Activated naive CD8-positive, alpha-beta T cell treated with anti-CD3 and anti-CD28 coated beads, Interleukin-2, amount 50 U/mL, for 16 hours (primary cell): ENCODE measurements at places on chromosomes 16 and 17.

- no peak for DNase-seq
Observed at GRCh38 chr17:39244016-39244599, 18.4 kb upstream of the STAC2 start.

GRCh38 chr17:5975661-5976060, 94.5 kb upstream of the WSCD1 start:
- no peak for DNase-seq

GRCh38 chr17:75031972-75032719, 14.6 kb downstream of the ATP5PD start:
- no peak for DNase-seq

GRCh38 chr16:27238016-27238587, 30.5 kb downstream of the NSMCE1 start:
- no peak for DNase-seq

DNA sequence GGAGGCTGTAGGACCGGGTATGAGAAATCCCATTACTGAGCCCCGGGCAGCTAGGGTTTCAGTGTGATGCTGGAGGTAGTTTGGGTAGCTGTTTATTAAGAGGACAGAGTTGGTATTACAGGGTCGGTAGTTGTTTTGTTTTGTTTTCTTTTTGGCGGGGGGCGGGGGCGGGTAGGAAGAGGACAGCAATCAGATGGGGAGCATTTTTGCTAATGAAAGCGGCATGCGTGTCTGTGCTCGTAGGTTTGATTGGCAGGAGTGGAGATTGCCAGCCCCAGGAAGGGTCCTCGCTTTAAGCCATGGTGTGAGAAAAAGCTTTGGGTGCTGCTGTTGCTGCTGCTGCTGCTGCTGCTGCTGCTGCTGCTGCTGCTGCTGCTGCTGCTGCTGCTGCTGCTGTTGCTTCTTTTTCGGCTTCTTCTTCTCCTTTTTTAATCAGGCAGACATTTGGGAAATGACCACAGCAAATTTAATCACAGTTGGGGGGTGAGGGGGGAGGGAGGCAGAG, 498.5 kb upstream of the ZFHX3 start:
- DNase-seq: no peak

GRCh38 chr17:1039123-1039507, 42.2 kb downstream of the TIMM22 start:
- DNase-seq: no peak

DNA sequence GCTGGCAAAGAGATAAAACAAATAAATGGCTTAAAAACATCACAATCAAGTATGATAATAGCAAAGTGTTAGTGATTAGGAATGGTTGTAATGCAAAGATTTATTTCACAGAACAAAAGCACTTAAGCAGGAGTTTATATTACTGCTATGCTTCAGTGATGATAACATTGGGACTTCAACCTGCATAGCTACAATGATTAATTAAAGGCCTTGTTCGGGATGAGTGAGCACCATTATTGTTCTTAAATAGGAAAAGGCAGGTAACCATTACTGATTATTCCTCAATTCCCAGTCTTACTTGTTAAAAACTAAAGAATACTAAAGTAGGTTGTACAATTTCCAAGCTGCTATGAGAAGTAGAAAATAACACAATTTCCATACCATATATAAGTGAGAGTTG, 1247.5 kb upstream of the CDH8 start:
- DNase-seq: no peak

- peak; percentile 71 for DNase-seq
Observed at GRCh38 chr17:49496183-49496866, 1.2 kb downstream of the NGFR start.

GRCh38 chr17:82698974-82699442, 510 bp upstream of the RAB40B start:
- no peak for DNase-seq

DNA sequence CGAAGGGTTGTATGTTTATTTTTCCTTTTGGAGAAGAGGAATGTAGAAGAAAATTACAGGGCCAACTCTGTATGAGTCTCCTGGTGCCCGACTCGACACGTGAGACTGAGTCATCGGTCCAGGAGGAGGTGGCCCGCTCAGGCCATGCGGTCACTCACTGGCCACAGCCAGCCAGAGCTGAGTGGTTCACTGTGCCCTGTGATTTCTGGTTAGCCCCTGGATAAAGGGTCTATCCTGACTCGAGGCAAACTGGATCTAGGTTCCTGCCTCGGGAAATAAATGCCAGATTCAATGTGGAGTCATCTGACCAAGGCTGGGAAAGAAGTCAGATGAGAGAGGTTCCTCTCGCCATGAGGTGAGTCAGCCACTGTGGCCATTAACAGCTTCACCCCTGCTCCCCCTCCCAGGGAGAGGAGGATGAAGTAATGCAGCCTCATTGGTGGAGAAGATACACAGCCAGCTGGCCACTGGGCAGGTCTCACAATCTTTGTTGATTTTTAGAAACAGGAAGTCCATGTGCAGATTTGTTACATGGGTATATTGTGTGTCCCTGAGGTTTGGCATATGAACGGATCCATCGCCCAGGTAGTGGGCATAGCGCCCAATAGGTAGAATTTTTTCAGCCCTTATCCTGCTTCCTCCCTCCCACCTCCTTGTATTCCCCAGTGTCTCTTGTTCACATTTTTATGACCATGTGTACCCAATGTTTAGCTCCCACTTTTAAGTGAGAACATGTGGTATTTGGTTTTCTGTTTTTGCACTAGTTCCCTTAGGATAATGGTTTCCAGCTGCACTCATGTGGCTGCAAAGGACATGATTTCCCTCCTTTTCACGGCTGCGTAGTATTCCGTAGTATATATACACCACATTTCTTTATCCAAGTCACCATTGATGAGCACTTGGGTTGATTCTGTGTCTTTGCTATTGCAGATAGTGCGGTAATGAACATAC, 21.7 kb upstream of the USP36 start:
- no peak for DNase-seq

GRCh38 chr16:3188925-3189825, 1.2 kb downstream of the OR1F1 start:
- DNase-seq: no peak

GRCh38 chr16:71943887-71944286, 48.6 kb downstream of the IST1 start:
- no peak for DNase-seq

GRCh38 chr16:66905633-66906539, 12.8 kb downstream of the CDH16 start:
- DNase-seq: no peak

GRCh38 chr17:2749058-2749783, at the start of gene CCDC92B:
TSS of gene CCDC92B (minus strand) at chr17:2749652. CDS start at chr17:2735145, 14,507 bp downstream.
- DNase-seq: no peak

DNA sequence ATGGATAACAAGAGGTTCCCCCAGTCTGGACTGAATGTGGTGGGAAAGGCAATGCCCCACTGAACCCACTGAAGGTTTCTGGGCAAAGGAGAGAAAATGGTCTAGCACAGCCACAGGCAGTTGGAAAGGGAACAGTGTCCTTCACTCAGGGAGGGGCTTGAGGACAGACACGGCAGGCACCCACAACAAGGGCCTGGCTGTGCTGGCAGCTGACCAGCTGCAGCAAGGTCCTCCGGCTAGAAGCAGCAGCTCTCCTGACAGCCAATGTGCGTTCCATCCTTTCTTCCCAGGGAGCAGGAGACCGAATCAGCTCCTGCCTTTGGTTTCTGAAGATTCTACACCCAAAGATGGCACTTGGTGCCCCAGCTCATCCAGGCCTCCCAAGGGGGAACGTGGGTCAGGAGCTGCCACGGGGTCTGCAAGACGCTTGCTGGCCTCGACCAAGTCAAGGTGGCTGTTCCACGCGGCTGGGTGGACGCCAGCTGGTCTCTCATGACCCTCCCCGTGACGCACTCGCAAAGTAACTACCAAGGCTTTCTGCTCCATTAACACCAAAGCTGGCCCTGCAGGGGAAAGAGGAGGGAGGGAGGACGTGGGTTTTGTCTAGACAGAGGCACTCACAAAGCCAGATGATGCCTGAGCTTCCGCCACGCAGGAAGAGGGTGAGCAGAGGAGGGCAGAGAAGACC, 11.1 kb downstream of the ABR start:
- DNase-seq: no peak

DNA sequence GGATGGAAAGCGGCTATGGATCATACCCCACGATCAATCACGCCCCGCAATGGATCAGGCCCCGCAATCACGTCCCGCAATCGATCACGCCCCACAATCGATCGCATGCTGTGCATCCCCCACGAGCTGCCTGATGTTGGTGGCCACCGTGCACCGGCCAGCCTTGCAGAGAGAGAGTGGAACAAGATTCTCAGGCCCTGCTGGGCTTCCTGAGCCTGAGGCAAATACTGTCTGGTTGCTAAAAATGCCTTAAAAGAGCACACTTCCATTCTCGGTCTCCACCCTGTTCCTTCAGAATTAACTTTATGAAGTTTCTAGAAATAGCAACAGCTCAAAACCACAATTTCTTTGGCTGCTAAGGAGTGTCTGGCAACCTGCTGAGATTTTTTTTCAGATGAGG, 81.5 kb downstream of the VPS53 start:
- no peak for DNase-seq

GRCh38 chr16:64136314-64136713, 985.5 kb downstream of the CDH11 start:
- no peak for DNase-seq

GRCh38 chr16:86533767-86534351, 21.2 kb downstream of the MTHFSD start:
- DNase-seq: no peak

GRCh38 chr17:75465039-75465438, 8.6 kb downstream of the TMEM94 start:
- no peak for DNase-seq

DNA sequence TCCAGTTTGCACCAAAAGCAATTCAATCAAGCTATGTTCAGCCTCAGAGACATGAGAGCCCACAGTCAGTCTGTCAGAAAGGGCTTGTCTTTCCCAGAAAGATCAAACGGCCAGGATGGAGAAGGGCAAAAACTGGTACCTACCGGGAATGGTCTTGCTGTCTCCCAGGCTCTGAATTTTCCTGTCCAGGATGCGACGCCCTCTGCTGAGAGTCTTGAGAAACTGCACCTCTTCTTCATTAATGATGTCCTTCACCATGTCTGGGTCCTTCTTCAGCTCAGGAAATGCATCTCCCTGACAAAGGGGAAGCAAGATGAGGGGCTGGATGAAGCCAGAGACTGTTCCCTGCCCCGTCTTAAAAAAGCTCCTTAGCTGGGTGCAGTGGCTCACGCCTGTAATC, 15.8 kb upstream of the EXOSC6 start:
- no peak for DNase-seq

- no peak for DNase-seq
Observed at GRCh38 chr17:44198721-44199552, 747 bp downstream of the ATXN7L3 start.

DNA sequence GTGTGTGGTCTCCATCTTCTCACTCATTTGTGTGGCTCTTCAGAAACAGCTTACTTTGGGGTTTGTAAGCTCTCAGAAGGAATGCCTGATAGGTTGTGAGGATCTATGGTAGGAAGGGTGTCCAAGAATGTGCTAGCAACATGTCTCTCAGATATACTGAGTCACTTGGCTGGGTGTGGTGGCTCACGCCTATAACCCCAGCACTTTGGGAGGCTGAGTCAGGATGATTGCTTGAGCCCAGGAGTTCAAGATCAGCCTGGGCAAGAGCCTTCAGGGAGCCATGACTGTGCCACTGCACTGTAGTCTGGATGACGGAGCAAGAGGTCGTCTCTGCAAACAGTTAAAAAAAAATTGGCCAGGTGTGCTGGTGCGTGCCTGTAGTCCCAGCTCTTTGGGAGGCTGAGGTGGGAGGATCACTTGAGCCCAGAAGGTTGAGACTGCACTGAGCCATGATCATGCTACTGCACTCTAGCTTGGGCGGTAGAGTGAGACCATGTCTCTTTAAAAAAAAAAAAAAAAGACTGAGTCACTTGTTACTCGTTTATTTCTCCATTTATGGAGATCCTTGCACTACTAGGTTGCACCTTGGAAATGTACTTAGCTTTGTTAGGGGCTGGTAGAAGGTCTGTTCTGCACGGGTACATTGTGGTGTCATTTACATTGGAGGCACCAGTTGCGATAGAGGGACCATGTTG, 232.0 kb downstream of the SNX29 start:
- no peak for DNase-seq

DNA sequence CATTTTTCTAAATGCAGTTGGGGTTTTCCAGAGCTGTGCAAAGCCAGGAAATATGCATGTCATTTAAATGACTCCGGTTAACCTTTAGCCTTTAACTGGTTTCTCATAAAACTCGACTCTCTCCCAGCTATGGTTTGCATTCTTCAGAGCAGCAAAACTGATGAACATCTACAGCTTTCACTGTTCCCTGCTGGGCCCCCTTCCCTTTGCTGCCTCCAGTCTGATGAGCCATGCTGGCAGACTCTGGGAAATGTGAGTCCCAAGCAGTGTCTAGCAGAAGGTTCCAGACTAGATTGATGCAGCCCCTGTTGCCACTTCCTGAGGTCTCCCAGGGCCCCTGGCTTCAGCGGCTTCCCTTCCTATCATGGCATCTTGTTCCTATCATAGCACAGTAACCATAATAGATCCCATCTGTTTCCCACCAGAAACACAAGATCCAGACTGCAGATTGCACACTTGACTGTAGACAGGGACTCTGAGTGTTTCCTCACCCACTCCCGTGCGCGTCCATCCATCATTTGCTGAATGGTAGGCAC, 135.4 kb downstream of the CLEC16A start:
- DNase-seq: no peak

DNA sequence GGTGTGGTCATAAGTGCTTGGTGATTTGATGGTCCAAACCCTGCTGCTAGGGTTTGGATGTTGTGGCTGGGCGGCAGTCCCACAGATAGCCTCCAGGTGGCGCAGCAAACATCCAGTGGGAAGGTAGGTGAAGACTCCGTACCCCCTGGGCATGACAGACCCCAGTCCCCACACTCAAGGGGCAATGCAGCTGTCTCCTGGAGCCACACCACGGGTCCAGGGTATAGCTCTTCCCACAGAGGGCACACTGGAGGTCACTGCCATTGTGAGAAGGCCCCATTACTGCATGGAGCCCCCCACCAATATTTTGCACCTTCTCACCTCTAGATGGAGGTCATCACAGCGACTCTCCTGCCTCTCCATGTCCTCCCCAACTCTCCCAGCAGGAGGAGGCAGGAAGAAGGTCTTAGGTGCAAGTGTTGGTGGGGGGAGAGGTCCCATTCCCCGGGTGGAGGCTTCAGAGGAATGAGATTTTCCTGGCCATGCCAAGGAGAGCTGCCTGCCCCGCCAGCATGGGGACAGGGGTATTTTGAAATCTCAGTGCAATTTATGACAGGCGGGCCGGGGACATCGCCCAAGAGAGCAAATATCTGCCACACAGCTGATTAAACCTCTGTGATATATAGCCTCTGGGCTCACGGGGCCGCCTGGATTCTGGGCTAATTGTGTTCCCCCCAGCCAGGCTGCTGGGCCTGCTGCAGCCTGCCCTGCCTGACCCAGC, 17.1 kb upstream of the C17orf113 start:
- peak; percentile 52 for DNase-seq

DNA sequence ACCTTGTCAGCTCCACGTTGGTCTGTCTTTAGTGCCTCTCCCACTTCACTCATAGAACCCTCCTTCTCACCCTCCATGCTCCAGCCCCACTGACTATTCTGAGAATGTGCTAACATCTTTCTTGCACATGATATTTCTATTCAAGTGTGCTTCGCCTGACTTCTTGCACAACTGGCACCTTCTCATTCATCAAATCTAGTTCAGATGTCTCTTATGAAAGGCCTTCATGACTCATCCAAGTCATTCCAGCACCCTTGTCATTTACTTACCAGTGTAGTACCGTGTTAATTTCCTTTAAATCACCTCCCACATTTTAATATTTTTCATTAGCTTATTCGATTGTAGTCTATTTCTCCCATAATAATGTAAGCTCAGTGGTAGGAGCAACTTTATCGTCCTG, 197.8 kb upstream of the PIRT start:
- DNase-seq: no peak
